ENCODE measurements at places on chromosomes 12 and 14.

- DNase-seq: no peak
Measured at GRCh38 chr14:88351966-88352691, 29.1 kb upstream of the KCNK10 start.

- no peak for DNase-seq
Measured at GRCh38 chr14:65006261-65006721, 19.6 kb downstream of the FNTB start.

DNA sequence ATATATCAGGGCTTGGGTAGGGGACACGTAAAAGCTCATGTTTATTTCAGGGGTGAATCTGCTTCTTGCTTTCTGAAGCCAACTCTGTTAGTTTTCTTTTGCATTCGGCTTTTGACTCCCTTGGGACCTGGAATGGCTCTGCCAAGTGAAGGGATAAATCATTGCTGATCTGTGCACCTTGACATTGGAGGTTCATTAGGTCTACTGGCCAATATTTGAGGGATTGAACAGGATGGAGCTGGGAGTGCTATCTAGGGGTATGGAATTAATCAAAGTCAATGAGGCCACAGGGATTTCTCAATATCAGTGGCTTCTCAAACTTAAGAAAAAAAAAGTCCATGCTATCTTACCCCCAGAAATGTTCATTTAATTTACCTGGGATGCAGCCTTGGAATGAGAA is 203.5 kb upstream of the RMST start:
- no peak for DNase-seq

DNA sequence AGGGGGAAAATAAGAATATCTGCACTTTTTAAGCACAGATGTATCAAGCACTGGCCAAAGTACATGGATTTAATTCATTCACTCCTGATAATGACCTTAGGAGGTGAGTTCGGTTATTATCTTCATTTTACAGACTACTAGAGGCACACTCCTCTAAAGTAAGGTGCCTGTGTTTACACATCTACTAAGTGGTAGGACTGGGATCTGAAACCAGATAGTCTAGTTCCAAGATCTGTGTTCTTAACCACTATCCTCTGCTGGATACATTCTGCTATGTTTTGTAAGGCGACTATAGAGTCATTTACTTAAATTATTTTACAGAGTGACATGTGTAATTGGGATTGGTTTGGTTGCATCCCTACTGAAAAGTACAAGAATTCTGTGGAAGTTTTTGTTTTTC is 175.3 kb downstream of the ESR2 start:
- DNase-seq: no peak

GRCh38 chr14:46582826-46583225 is 68.8 kb downstream of the RPL10L start:
- no peak for DNase-seq

- DNase-seq: no peak
Measured at GRCh38 chr12:102596031-102596430, 115.7 kb upstream of the IGF1 start.

DNA sequence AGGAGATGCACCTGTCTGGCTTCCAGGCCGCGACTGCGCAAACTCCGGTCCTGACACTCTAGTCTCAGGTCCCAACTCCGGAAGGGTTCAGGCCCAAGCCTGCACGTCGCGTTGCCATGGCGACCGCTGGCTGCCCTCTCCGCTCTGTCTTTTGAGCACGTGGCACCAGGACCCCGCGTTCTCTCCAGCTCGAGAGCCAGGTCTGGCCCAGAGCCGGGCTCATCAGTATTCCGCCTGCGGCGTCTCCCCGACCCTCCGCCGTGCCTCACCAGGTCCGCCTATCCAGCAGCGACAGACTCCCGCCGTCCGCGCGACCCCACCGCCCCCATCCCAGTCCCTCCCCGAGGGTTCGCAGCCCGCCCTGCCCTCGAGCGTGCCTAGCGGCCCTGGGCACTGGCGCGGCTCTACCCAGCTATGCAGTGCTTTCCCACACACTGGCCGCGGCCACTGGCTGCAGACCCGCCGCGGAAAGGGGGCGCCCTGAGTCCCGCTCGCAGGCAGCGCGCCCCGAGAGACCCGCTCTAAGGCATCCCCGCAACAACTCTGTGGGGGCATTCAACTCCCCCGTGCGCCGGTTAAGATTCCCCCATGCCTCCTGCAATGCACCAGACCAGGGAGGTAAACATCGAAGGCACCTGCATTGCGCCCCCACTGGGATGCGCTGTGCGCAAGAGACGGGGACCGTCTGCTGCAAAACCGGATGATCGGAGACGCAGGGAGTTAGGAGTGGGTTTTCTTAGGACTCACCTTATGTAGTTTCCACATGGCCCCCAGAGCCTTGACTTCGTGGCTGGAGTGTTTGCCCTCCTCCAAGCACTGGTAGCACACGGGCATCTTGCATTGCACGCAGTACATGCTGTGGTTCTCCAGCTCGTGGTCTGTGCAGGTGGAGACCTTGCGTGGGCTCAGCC is 1.3 kb downstream of the TRIM9 start:
- peak; percentile 25 for DNase-seq

DNA sequence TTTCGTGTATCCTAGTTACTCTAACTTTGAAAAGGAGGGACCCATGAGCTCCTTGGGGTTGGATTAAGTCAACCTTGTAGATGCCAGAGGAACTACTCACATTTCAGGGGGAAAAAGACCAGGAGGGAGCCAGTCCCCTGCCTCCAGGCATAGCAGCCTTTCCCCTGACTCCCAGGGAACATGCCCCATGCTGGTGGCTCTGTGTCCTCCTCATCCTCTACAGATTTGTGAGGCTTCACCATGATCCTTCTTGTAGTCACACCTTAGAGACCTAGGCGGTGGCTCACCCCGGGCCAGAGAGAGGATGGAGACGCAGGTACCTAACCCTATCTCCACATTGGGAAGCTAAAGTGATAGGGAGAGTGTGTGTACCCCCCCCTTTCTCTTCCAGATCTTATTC is 16.0 kb upstream of the PPP1R1A start:
- DNase-seq: no peak

DNA sequence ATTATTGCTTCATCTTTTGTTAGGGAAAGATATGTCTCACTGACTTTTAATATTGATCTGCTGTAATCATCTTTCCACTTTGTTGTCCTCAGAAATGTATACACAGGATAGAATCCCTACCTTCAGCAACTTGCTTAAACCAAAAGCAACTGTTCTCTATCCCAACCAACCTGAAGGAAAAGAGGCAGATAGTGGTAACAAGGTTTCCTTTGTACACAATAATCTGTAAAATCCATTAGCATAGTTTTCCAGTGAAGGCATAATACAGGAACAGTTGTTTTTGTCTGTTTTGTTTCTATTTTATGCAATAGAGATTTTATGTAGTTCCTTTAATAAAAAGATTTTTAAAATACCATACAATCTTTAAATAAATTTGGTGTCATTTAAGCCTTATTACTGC is 170.5 kb downstream of the PIK3C2G start:
- DNase-seq: no peak

DNA sequence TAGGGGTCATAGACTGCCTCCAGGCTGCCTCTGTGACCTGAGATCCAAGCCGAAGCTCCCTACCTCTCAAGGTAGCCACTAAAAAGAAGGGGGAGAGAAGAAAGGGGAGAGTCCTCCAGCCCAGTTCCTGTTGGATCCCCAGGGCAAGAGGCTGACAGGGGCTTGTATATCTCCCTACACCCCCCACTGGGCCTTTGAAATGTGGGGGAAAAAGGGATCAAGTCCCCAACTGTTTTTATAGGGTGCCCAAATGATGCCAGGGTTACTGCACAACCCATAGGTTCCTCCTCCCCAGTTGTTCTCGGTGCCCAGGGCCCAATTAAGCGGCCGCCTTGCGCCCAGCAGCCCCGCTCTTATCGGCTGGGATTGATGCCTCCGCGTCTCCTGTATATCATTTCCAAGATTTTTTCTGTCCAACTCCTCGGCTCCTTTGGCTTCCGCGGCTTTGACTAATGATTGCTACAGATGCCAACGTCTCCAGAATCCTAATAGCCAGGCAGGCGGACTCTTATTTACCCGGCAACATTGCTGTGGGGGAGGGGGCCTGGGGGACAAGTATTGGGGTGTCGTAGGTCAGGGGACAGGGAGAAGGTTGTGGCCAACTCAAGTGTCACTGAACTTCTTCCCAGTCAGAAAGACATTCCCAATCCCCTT is 7.6 kb upstream of the HOXC4 start:
- no peak for DNase-seq

GRCh38 chr14:63523735-63524426 is 19.3 kb downstream of the PPP2R5E start:
- no peak for DNase-seq

Measured in heart right ventricle (tissue), 16 donors.